NCI-H1417 treated with DMSO at 0.1 percent for 48 hours (cell line): ENCODE measurements at places on chromosomes 4 and X.

DNA sequence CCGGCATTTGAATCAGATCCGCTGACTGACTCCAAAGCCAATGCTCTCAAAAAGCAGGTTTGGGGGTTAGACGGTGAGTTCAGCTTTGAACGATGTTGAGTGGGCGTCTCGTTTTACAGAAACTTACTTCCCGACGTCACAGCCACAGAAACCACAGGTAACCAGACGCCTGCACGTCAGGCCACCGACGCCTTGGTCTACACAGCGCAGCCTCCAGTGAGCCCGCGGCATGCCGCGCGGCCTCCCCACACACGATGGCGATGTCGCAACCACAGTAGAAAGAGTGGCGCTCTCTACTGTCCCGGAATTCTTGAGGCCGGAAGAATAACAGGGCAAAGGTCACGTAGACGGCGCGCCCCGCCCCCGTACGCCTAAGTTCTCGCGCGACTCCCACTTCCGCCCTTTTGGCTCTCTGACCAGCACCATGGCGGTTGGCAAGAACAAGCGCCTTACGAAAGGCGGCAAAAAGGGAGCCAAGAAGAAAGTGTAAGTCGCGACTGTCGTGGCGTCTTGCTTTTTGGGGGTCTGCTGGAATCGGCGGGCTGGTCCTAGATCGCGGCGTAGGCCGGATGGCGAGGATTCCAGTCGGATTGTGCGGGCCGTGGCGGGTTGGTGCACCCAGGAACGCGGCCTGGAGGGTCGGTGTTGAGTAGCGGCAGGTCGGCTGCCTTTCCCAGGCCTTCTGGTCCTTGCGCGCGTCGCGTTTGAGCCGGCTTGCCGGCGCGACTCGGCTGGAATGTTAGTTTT, at the start of gene RPS3A:
Gene RPS3A, plus strand, starts transcription at position 400 of the 747 bp plus-strand sequence. Its CDS starts 25 bp downstream, at position 425.
- peak; percentile 84 for DNase-seq

DNA sequence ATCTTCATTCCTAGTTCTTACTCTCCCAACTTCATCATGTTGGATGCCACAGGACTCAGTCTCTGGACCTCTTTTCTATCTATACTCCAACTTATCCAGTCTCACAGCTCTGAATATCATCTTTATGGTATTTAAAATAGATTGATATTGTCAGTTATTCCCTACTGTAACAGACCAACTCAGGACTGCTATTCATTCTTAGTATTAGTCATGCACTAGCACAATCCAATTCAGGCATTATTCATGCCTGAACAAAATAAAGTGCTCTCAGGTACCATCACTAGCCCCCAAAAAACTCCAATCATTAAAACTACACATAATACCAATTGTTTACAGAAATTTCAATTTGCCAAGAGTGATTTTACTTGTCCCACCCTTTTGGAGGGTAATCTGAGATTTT, 37.7 kb downstream of the FRYL start:
- DNase-seq = no peak

- no peak for DNase-seq
Measured at GRCh38 chr4:126895988-126896570, 736.7 kb upstream of the INTU start.

DNA sequence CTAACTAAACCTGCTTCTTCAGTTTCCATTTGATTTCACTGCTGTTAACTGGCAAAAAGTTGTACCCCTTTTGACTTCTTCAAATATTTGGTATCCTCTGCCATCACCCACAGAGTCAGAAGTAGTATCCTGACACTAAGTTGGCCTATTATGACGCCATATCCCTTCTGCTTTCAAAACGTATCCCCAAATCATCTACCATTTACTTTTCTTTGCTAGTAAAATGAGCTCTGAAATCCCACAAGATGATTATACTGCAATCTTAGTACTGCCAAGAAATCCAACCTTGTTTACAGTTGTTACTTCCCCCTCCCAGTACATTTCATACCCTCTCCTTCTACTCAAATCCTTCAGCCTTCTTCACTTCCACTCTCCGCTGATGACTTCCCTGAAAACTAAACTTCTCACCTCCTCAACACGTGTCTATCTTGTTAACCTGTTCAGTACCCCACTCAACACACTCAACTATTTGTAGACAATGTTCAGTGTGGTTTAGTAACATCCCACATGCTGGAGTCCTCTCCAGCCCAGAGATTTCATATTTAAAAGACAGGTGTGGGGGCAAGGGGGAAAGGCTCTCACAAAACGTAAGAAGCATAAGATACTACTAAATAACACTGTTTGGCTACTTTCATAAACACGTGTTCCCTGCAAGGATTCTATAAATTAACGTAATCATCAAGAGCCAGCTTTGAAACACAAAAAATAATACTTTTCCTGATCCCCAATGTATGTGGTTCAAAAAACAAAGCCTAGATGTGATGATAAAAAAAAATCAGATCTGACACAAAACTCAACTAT, 1.3 kb downstream of the NAF1 start:
- no peak for DNase-seq

DNA sequence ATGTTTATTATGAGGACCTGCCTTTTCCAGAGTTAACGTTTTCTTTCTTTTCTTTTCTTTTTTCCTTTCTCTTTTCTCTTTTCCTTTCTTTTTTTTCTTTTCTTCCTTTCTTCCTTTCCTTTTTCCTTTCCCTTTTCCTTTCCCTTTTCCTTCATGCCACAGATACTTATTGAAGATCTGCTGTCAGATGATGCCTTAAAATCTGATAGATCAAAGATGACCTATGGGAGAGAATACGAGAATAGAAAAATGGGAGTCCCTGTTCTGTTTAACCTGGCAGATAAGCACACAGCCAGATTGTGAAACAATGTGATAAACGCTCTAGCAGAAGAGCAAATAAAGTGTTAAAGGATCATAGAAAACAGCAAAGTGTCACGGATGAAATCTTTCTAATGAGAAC, 38.9 kb downstream of the AFF1 start:
- no peak for DNase-seq

DNA sequence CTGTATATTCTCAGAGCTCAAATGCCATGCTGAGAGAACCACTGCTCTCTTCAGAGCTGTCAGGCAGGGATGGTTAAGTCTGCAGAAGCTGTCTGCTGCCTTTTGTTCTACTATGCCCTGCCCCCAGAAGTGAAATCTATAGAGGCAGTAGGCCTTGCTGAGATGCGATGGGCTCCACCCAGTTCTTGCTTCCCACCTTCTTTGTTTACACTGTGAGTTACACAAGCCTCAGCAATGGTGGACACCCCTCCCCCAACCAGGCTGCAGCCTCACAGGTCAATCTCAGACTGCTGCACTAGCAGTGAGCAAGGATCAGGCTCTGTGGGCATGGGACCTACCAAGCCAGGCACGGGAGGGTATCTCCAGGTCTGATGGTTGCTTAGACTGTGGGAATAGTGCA, 271.6 kb downstream of the CENPC start:
- DNase-seq = no peak

- DNase-seq = no peak
Measured at GRCh38 chr4:53520116-53520515, 71.2 kb downstream of the LNX1 start.

GRCh38 chrX:135086197-135086854, 34.0 kb downstream of the ETDB start:
- DNase-seq = no peak

DNA sequence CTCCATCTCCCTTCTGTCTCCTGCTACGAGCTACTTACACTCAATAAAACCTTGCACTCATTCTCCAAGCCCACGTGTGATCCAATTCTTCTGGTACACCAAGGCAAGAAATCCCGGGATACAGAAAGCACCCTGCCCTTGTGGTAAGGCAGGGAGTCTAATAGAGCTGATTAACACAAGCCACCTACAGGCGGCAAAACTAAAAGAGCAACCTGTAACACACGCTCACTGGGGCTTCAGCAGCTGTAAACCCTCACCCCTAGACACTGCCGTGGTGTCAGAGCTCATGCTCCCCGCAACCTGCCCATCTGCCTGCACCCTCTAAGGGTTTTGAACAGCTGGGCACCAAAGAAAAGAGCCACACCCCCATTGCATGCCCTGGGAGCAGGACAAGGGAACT, 755.4 kb upstream of the HTR2C start:
- no peak for DNase-seq

DNA sequence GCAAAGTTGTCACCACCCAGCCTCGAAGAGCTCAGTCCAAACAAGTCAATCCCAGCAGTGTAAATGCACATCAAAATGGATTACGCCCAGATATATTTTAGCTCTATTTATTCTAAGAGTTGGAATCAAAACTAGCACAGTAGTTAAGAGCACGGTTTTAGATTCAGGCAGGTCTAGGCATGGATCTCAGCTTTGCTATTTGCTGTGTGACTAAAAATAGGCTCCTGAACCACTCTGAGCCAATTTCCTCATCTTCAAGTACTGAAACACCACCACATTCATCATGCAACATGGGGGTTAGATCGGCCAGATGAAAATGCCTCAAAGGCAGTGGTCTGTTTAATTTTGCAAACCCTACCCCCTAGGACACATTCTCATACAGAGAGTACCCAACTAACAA, 55.9 kb upstream of the FGFBP2 start:
- DNase-seq = no peak

- DNase-seq = no peak
Measured at GRCh38 chrX:97398030-97398551, 514.4 kb downstream of the RPA4 start.

GRCh38 chrX:42175843-42176242, 252.5 kb upstream of the CASK start:
- no peak for DNase-seq

DNA sequence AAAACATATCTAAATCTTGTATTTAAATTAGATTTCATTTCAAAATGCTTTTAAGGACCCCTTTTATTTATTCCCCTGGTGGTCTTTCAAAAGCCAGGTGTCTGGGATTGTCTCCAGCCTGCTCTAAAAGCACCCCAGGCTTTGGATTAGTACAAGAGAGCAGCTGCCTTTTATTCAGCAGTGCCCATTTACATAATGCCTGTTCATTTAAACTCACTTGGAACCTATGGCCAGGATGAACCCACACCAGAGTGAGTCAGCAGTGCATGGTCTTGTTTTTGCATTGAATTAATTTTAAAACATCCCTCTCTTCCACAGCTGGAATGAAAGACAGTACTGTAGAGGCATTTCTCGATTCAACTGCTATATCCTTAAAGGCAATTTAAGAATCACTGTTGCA, 64.1 kb upstream of the TENM3 start:
- no peak for DNase-seq

DNA sequence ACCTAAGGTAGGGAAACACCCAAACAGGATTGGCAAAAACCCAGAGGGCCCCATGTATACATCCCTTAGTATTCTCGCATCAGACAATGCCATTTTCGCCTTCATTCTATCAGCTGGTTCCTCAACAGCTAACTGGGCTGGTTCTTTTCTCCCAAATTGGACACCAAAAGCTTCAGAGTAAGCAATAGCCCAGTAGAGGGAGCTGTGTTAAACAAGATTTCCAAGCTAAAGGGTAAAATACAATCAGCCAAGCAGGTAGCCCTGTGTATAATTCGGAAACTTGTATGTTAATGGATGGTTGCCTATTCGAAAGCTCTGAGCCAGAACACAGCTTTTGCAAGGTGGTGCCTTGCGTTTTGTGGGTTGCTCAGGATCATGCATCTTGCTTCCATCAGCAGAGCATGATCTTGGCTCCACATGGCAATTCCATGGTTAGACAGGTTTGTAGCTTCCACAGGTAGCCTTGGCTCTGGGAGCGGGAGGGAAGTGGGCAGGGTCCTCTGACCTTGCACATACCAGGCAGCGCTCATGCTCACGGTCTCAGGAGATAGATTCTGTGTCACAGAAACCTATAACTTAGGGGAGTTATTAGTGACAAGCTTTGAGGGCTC, 115.2 kb upstream of the LNX1 start:
- no peak for DNase-seq

GRCh38 chr4:39363773-39364393, 2.3 kb downstream of the RFC1 start:
- no peak for DNase-seq

- no peak for DNase-seq
Measured at GRCh38 chrX:73563738-73564068, 706 bp downstream of the CHIC1 start.

DNA sequence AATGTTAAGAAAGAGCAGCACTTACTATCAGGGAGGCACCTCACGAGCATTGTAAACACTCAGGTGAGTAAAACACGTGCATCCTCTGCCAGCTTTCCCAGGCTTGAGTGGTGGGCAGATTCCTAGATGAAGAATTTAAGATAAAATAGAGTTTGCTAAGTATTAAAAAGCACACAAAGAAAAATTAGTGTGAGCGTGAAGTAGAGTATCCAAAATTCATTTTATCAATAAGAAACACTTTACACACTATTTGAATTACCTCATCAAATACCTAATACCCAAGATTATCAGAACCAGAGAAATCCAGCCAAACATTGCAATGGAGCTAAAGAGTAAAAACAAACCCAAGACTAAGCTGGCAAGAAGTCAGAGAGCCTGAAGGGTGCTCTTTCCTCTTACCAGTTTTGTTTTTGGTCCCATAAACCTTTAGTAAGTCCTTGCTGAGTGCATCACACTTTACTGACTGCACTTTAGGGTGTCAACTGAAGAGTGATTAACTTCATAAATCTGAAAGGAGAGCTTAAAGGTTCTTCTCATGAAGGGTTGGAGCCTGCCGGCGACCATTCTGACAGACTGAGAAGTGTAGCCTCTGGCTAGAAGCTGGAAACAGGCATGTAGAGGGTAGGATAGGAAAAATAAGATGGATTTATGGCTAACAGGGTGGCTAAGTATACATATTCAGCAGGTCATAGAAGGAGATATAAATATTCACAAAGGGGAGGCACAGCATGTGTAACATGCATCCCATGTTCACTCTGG, 151.1 kb downstream of the SLC7A11 start:
- DNase-seq = no peak

GRCh38 chr4:110533940-110534339, 58.0 kb downstream of the ENPEP start:
- DNase-seq = no peak

GRCh38 chrX:67749536-67749935, 205.7 kb downstream of the AR start:
- no peak for DNase-seq

GRCh38 chrX:10450229-10450958, 170.0 kb downstream of the MID1 start:
- DNase-seq = no peak

GRCh38 chrX:129493643-129494042, 29.6 kb downstream of the SMARCA1 start:
- DNase-seq = no peak

GRCh38 chrX:10217198-10217597, 60.4 kb downstream of the CLCN4 start:
- DNase-seq = no peak

DNA sequence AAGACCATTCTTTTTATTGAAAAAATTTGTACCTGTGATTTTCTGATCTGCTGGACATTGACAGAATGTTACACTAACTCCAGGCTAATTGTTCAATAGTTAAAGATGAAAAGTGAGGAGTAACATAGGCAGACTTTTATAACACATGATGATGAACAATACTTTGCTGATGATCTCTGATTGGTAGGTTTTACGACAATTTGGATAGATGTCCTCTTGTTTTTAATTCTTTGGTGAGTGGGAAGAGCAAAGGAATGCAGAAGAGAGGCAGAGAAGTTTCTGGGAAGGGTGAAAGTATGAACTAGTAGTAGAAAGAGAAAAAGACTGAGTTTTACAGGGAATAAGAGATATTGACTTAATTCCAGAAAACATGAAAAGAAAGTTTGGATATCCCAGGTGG, 267.3 kb upstream of the HAND2 start:
- no peak for DNase-seq
